NCI-H2081 (cell line): ENCODE measurements at places on chromosomes 2 and 18.

DNA sequence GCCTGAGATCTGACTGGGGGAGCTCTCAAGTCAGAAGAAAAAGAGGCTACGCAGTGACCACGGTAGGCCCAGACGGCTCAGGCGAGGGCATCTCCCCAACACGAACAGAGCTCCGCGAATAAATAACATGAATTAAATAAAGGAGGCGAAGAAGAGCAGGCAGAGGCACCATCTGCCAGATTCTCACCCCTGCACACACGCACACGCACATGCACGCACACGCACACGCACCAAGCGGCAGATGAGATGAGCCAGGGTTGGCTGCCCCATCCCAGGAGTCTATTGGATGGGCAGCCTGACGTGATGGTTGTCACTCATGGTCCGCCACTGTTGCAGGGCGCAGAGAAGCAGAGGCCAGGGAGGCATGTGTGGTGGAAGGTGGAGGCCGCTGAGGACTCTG lies 50.4 kb upstream of the ASXL2 start:
- no peak for DNase-seq

DNA sequence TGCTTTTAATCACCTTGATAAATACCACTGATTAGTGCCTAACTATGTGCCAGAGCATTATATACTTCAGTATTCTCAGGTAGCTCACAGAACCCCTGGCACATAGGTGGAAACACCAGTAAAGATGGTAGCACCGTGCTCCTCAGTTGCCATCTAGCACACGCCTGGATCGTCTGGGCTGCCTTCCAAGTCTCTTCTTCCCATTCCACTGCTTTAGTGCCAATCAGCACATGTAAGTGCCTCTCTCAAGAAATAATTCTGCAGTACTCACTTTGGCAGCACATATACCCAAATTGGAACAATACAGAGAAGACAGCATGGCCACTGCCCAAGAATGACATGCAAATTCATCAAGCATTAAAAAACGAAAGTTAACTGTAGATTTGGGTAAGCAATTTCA lies 13.0 kb downstream of the POLR2D start:
- DNase-seq: no peak

- DNase-seq: no peak
Measured at GRCh38 chr18:26926066-26926675, 60.7 kb upstream of the AQP4 start.

GRCh38 chr2:101569886-101570520 lies 95.1 kb upstream of the RFX8 start:
- no peak for DNase-seq

- DNase-seq: no peak
Measured at GRCh38 chr2:85907671-85908157, 18.9 kb upstream of the ST3GAL5 start.

DNA sequence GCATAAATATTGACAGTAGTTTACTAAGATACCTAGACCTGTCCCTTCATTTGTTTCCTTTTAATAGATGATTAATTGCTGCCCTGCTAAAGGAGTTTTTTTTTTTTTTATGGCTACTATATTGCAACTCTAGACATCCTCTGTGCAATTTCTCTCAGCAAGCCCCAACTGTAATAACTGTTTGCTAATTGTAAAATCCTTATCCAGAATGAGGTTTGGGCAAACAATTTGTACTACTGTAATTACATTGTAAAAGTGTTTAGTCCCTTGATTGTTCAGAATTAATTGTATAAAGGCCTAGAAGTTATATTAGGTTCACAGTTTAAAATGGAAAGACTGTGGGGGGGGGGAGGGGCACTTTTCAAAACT lies 3.7 kb upstream of the MEIS1 start:
- DNase-seq: peak; percentile 57

DNA sequence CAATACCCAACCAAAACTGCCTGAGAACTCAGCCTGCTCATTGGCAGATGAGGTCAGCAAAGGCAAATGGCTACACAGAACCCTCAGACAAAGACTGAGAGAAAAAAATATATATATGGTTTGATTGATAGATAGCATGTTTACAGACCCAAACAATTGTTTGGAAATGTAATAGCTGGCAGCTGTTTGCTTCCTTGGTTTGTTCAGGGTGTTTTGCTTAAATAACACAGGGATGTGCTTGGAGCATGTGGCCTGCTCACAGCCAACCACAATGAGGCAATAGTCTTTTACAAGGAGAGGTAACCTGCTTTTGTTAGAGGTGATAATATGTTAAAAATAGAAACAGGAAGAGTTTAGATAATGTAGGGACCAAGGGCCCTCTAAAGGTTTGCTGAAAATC lies 84.5 kb downstream of the PDK1 start:
- no peak for DNase-seq

DNA sequence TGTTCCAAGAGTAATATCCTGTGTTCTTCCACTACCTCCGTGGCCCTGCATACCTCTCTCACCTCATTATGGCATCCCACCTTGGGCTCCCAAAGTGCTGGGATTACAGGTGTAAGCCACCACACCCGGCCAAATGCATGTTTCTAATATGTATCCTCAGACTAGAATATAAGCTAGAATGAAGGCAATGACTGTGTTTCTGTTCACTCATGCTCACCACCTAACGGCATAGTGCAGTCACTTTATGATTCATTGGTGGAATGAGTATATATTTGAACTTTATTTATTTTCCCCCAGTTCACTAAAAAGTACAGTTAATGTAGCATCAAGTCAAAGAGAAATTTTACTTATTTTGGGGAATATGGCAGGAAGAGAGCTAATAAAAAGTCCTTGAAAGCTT lies 11.3 kb downstream of the PIGN start:
- no peak for DNase-seq

DNA sequence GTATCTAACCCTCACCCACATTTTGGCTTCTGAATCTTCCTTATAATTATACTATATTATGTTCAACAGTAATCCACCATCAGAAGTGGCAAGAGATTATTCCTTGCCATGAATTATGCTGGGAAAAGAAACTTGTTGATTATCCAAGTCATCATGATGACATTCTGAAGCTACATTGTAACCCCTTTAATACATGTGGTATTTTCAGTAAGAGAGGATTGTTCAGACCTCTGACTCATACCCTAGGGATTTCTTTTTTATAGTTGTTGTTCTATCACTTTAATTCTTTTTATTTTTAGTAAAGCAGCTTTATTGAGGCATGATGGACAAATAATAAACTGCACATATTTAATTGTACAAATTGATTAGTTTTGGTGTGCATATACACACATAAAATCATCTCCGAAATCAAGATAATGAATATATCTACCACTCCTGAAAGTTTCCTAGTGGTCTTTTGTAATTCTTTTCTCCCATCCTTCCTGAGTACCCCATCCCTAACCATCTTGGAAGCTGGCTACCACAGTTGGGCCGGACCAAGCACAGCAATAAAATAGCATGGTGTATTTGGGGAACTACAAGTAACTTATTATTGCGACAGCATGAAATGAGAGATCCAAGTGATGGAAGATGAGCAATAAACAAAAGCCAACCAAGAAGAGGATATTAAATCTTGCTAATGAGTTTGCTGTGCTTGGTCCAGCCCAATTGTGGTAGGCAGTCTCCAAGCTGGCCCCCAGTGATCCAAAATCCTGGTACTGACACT lies 159.9 kb downstream of the BARD1 start:
- DNase-seq: no peak

DNA sequence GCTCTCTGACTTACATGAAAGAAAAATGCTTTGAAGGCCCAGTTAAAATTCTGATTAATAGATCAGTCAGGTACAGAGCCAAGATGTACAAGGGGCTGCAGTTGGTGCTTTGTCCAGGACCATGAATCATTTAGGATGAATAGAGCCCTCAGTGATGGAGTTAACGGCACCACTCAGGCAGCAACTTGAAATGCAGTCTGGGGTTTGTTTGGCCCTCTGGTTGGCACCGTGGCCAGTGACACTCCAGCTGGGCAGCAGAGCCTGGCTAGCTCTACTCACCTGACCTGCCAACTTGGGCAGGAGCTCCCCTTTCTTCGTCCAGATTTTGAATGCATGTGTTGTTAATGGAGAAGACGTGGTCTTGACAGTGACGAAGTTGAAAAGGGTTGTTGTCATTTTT lies 493.0 kb upstream of the ACVR2A start:
- DNase-seq: peak; percentile 27

DNA sequence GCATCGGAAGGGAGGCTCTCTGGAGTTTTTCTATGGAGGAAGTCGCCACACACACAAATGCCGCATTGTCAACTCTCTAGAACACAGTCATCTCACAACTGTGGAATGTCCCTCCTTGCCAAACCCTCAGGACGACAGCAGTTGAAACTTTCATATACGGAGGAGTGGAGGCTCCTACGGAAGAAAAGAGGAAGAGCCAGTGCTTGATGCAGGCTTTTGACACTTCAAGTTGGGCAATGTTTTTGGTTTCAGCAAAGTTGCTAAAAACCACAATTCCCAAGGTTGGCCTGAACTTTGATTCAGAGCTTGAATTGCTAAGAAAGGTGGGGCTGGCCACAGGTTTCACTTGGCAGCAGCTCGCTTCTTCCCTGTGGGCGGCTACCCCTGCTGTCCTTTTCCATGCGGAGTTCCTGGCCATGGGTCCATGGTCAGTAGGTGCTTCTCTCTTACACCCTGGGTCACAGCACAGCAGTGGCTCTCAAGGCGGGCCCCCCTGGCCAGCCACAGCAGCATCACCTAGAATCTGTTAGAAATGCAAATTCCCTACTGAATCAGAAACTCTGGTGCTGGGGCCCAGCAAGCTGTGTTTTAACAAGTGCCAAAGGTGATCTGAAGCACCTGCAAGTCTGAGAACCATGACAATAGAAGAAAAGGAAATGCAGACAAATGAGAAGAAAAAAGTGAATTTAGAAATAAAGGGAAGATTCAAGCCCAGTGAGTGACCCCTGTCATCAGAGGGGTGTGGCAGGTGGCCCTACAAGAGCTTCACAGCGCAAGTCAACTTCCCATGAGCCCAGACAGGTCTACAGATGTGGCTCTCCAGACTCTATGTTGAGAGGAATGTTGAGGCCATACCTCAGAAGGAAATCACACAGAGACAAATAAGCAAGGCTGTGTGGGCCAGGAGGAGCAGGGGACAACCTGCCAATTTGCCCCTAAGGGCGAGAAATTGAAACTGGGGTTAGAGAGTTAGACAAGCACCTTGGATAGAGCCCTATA lies 856.4 kb downstream of the RNF144A start:
- DNase-seq: no peak

- DNase-seq: no peak
Measured at GRCh38 chr2:41999128-41999480, 48.7 kb upstream of the PKDCC start.

GRCh38 chr2:101613056-101613704 lies 84.3 kb upstream of the MAP4K4 start:
- DNase-seq: no peak

DNA sequence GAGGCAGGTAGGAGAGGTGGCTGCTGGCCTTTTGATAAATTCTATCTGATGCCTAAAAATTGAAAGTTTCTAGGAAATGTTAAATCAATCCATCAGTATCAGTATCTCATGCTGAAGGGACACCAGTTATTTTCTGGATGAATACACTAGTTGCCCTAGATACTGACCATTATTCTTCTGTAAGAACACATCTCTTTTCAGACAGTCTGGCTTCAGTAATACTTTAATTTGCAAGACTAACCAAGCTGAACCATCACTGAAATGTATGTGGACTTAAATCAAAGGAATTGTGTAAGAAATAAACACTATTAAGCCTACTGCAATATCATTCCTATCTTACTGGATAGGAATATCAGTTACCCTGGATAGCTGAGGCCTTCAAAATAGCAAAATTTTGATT lies 1546.3 kb downstream of the LRP1B start:
- DNase-seq: no peak

- no peak for DNase-seq
Measured at GRCh38 chr2:175293776-175294175, 112.3 kb upstream of the ATP5MC3 start.

- DNase-seq: no peak
Measured at GRCh38 chr2:73931531-73932500, 5.1 kb downstream of the DGUOK start.

DNA sequence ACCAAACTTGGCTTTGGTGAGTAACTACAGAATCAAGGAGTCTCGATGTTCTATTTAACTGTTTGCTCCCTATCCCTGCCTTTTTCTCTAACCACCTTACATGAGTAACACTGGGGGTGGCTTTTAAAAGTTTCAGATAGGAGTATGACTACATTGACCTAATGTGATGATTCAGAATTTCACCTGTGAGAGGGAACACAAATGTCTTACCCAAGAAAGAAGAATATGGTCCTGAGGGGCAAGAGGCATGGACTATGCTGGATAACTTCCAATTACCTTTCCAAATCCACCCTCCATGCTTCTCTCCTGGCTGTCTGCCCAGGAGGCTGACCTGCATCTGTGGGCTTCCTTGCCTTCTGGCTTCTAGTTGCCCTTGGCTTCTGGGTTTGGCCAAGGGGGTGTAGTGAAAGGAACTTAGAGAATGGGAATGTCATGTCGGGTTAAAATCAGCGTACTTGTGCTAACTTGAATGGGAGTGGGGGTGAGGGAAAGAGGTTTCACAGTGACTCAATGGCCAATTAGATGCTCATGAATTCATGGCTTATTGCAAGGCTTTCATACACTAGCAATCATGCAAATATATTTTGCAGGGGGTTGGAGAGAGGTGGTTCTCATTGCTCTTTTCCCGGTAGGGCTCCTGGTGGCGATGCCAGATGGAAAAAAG lies 5.3 kb upstream of the IL36G start:
- DNase-seq: no peak

DNA sequence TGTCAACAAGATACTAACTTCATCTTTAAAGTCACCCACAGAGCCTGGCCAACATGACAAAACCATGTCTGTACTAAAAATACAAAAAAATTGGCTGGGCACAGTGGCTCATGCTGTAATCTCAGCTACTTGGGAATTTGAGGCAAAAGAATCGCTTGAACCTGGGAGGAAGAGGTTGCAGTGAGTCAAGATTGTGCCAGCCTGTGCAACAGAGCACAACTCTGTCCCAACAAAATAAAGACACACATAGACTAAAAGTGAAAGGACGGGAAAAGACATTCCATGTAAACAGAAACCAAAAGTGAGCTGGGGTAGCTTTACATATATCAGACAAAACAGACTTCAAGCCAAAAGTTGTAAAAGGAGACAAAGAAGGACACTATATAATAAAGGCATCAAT lies 34.8 kb downstream of the USP34 start:
- DNase-seq: no peak

- DNase-seq: no peak
Measured at GRCh38 chr2:29401994-29402393, 286.8 kb downstream of the CLIP4 start.

DNA sequence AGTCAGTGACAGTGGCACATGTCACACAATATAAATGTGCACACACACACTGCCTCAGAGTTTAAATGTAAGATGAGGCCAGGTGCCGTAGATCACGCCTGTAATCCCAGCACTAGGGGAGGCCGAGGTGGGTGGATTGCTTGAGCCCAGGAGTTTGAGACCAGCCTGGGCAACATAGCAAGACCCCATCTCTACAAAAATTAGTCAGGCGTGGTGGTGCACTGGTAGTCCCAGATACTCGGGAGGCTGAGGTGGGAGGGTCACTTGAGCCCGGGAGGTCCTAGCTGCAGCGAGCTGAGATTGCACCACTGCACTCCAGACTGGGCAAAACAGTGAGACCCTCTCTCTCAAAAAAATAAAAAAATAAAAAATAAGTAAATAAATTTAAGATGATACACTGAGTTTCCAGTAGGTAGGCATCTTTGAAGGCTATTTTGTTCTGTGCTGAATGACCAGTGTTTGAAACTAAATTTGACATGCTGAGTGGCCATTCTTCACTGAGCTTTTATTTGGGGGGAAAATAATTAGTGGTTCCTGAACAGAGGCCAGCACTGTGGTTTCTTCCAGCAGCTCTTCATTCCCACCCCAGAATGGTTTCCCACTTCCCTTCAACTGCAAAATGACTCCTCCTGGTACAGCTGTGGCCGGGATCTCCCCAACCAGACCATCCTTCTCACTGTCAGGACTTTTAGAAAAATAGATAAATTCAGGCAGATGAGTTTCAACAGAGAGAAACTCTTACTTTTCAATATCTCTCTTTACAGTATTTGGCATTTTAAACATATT lies 44.9 kb downstream of the PSMG2 start:
- no peak for DNase-seq
